ENCODE measurements at places on chromosomes 13 and 19. TPM values are rescaled to one million over a fixed set of nuclear protein-coding genes. Genes with fewer than 3 reads are reported as not detected.

The PDE4A gene
- 10.1 TPM for total RNA-seq

The ZNF737 gene
- total RNA-seq: 5.4 TPM

The DCLK1 gene
- 3.8 TPM for total RNA-seq

The ANGPTL8 gene
- total RNA-seq: not detected

The MRI1 gene
- total RNA-seq: 22.3 TPM

The CLEC17A gene
- not detected for total RNA-seq

The RASGRP4 gene
- 0.61 TPM for total RNA-seq

GRCh38 chr13:45238945-45239795, 38.3 kb upstream of the KCTD4 start:
- DNase-seq: no peak

DNA sequence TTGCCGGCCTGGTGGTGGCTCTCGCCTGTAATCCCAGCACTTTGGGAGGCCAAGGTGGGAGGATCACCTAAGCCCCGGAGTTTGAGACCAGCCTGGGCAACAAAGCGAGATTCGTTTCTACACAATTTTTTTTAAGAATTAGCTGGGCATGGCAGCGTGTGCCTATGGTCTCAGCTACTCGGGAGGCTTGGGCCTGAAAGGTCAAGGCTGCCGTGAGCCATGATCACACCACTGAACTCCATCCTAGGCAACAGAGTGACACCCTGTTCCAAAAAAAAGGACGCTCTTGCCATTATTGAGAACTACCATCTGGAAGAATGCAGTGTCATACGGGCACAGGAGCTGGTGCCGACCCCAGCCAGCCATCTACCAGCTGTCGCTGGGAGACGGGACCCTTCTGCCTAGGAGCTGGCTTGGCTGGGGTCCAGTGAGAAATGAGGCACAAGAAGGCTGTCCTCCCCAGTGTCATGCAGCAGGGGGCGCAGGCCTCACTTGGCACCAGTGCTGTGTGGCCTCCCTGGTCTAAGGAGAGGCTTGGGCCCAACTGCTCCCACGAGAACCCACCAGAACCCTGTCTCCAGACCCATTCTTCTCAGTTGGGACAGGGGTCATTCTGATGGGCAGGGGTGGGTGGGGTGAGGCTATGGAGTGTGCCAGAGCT, 12.2 kb upstream of the RELB start:
- no peak for DNase-seq

DNA sequence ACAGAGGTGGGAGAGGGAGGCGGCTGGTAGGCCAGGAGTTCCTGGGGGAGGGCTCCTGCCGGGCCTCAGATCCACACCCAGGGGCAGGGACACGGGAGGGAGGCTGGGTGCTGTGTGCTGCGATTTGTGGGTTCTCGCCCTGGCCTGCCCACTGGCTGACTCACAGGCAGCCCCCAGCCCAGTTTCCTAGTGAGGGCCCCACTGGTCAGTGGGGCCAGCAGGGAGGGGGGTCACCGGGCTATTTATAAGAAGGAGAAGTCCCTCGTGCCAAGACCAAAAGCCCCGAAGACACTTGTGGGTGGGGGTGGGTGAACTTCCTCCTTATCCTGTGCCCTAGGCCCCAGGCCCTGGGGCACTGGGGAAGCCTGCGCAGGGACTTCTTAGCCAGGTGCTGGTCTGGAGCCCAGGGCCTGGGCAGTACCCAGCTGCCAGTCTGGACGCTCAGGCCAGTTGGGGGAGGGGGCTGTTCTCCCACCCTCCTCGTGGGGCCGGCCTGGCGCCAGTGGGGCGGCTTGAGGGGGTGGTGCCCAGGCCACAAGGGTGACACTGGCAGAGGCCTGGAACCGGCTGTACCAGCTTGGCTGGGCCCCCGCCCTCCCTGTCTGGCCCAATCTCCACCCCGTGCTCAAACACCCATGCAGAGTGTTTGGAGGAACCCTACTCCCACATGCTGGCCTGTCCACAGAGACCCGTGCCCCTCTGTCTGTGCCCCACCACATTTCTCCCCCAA, 5.0 kb upstream of the JUNB start:
- peak; percentile 71 for DNase-seq

- DNase-seq: no peak
These were observed 2304.9 kb downstream of the PCDH9 start for GRCh38 chr13:64925284-64925683.

DNA sequence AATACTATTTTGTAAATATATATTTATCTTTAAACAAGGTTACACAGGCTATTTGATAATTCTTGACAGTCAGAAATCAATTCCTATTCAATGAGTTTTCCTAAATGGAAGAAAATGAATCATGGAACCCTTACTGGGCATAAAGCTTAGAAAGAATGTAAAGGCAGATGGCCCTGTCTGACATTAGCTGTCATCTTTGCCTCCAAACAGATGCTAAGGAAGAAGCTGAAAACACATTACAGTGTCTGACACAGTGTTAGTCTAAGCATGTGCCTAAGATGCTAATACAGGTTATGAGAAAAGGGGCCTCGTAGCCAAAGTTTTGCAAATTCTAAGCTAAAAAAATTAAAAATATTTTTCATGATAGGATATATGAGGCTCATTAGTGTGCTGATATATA, 112.8 kb downstream of the ITGBL1 start:
- no peak for DNase-seq

DNA sequence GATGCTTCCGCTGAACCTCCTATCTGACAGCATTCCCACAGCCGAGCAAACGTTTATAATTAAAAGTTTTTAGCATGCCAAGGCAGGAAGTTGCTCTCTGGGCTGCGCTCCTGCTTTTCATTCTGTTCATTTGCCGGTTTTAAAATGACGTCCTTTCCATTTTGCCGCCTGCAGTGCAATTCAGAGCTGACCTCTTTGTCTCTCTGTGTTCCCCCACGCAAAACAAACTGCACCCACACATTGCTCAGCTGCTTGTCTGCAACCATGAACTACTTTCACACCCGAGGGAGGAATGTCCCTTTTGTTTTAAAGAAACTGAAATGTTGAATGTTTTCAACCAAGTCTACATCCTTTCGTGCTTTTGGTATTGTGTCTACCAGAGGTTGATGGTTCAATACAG, 416.5 kb downstream of the EFNB2 start:
- no peak for DNase-seq

GRCh38 chr19:57719424-57719823, 8.0 kb downstream of the ZNF671 start:
- no peak for DNase-seq

DNA sequence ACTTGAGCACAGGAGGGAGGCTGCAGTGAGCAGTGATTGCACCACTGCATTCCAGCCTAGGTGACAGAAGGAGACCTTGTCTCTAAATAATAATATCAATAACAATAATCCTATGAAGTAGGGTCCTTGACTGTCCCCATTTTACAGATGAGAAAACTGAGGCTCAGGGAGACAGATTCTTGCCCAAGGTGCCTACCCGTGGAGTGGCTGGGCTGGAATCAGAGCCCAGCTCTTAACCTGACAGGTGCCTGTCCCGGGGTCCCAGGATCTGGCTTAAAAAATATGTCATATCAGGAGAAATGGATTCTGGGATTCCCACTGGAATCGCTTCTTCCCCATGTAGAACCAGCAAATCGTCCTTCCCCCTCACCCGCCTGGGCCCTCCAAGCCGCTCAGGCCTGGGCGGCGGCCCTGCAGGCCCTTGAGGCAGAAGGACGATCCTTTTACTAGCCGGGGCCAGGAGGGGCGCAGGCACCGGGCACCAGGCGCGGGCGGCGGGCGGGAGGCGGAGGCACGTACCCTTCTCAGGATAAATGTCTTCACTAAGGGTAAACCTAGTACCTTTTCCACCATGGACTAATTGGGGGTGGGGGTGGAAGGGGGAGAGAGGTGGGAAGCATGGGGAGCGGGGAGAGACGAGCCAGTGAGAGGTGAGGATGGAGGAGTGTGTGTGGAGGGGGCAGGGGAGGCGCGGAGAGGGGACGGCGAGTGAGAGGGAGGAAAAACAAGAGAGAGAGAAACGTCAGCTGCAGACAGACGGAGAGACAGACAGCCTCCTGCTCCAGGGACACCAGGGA, 60.6 kb downstream of the COLGALT1 start:
- no peak for DNase-seq

DNA sequence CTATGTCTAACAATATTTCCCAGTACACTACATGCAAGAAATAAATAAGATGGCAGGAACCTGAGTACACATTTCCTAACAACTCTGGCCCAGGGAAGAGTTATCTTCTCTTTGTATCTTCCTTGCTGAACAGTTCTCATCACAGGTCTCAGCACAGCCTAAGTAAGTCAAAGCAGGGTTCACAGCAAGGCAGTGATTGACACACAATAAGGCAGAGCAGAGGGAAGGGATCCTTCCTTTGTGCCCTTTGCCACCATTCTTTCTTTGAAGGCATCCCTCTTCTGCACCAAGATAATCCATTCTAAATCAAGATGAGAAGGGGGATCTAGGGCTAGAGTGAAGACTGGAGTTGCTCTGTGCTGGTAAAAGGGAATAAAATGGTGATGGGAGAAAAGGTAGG, 73.4 kb upstream of the TRPC4 start:
- DNase-seq: no peak

DNA sequence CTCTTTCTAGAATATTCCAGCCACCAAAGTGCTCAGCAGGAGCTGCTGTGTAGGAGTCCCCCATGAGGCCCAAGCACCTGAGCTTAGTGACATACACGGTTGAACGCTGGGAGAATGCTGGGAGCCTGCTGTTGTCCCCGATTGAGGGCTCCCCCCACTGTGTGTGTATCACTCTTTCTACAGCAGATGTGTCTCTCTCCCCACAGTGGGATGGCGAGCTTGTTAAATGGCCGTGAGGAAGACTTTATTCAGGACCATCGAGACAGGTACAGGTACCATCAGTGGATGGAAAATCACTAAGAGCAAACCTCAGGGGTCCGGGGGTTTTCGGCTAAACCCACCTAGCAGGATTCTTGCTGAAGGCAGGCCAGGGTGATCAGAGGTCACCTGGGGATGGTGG, 22.7 kb downstream of the EPN1 start:
- DNase-seq: no peak

- no peak for DNase-seq
These were observed 58.2 kb downstream of the EFNB2 start for GRCh38 chr13:106477303-106477702.

GRCh38 chr13:110428313-110428712, 121.2 kb downstream of the COL4A2 start:
- no peak for DNase-seq

- DNase-seq: no peak
These were observed 29.4 kb downstream of the ATP4B start for GRCh38 chr13:113628291-113629270.

GRCh38 chr19:12769689-12770088, 5.7 kb downstream of the HOOK2 start:
- DNase-seq: no peak

GRCh38 chr19:17061205-17061604, 14.0 kb downstream of the HAUS8 start:
- DNase-seq: no peak

DNA sequence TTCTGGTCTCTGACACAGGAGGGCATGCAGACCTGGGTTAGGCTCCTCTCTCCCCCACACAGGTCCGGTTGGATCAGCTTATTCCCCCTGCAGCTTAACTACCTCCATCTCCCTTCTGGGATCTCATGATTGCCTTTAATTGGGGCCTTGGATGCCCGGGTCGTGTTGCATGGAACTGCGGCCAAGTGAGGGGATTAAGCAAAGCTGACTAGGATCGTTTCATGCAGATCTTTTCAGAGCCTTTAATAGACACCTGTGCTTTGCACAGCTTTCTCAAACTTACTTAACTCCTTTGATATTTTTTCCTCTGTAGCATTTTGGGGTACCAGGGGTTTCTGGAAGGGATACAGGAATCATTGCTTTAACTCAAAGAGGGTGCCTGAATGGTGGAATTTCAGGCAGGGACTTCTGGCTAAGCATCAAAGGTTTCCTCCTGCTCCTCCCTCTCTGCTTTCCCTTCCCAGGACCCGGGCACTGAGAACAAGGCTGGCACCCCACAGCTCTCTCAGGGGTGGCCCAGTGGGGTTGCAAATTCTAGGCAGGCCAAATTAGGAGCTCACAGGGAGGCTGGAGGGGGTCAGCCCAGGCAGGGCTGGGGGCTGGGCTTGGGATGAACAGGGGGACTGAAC, 477 bp downstream of the NFILZ start:
- DNase-seq: no peak

DNA sequence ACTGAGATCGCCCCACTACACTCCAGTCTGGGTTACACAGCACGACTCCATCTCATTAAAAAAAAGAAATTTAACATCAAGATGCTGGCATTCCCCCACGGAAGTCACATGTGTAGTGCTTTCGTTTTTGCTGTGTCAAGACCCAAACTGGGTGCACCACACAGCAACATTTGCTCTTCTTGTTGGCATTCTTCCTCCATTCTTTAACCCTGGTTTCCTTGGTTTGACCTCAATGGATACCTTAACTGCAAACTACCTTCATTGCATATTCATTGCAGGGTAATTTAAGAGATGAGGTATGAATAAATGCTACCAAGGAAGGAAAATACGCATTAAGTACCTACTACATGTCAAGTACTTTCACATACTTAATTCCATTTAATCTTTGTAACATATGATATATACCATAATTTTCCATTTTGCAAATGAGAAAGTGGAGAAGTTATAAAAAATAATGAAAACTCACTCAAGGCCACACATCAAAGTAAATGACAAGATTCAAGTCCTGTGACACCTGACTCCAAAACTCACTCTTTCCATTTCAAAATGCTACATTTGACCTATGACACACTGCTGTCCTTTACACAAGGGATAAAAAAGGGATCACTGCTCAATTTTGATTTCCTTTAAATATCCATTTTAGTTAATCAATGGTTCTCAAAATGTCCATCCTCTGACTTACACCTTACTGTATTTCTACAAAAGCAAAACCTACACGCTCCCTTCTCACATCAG, 59.2 kb downstream of the STK24 start:
- no peak for DNase-seq

- no peak for DNase-seq
These were observed 48.0 kb downstream of the FRY start for GRCh38 chr13:32079587-32079986.

DNA sequence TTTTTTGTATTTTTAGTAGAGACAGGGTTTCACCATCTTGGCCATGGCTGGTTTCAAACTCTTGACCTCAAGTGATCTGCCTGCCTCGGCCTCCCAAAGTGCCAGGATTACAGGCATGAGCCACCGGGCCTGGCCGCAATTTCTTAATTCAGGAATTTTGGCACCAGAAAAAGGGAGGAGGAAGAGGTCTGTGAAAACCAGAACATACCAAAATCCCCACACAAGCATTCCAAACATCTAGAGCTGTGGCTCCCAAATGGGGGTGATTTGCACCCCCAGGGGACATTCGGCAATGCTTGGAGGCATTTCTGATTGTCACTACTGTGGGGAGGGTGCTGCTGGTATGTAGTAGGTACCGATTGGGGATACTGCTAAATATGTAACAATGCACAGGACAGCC, 40.2 kb upstream of the ABCC4 start:
- no peak for DNase-seq

DNA sequence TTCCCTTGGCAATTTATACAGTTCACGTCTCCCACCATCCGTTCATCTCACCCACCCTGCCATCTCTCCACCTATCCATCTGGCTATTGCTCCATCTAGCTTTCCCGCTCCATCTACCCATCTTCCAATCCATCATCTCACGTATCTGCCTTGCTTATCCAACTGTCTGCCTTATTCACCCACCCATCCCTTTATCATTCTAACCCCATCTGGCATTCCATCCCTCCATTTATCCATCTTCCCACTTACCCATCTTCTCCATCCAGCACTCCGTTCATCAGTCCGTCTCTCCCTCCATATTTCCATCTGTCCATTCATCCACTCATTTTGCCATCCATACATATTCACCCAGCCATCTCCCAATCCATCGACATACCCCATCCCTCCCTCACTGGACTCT, 10.0 kb downstream of the RPS16 start:
- DNase-seq: no peak

- DNase-seq: no peak
These were observed 21.2 kb upstream of the RNASEH2B start for GRCh38 chr13:50888362-50888761.

GRCh38 chr19:42189133-42189532, 28.3 kb downstream of the DEDD2 start:
- DNase-seq: no peak

Measured in gastrocnemius medialis (tissue), 4 donors.